Stimulated activated CD4-positive, alpha-beta T cell treated with anti-CD3 and anti-CD28 coated beads, Interleukin-15, amount 100 ng/mL, for 24 hours (primary cell): ENCODE measurements at places on chromosomes 13 and 19.

DNA sequence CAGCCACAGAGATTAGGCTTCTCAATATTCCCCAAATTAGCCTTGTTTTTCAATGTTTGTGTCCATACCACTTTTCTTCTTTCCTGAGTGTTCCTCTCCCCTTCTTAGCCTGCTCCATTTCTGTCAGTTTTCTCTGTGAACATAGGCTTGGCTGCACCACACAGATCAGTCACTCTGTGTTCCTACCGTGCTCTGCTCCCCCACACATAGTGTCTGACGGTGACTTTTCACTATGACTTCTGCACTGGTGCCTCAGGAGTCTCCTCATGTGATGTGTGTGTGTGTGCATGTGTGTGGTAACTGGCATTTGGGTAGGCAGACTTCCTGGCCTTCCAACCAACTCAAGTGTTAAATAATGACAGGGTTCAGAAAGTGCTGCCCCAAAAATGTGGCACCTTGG, 47.9 kb upstream of the MYCBP2 start:
- DNase-seq: no peak

DNA sequence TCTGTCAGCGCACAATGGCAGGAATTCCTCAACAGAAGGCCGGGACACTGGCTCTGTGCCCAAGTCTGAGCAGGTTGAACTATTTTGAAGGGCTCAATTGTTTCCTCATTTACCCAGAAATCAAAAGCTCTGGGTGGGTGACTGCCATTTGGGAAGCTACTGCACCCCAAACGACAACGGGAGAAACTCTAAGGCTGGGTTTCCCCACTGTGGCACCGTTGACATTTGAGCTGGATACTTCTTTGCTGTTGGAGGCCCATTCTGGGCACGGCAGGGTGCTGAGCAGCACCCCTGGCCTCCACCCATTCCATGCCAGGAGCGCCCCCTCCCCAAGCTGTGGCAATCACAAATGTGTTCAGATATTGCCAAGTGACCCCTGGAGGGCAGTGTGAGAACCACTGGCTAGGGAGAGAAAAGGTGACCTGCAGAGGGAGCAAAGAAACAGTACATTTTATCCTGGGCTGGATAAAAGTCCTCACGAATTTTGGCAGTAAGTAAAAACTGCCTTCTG, 62.5 kb downstream of the RFX2 start:
- no peak for DNase-seq

- DNase-seq: no peak
These were observed 545 bp upstream of the ISYNA1 start for GRCh38 chr19:18438331-18439024.

- DNase-seq: peak; percentile 64
These were observed 15.2 kb upstream of the EHD2 start for GRCh38 chr19:47697863-47698609.

DNA sequence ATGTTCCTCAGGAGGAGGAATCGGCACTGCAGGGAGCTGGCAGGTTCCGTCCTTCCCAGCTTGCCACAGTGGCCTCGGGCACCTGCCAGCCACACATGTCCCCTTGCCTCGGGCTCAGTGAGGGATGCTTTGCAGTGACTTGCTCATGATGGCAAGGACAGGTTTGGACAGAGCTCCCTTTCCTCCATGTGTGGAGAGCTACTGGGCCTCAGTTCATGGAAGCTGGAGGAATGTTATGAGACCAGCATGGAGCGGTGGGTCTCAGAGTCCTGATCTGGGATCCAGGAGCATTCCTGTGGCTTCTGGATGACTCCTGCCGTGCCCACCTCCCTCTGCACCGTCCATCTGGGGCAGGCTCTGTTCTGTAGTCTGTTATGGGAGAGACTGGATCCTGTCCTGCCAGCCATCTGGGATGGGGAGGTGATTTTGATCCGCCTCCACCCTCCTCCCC, 59.2 kb downstream of the SIPA1L3 start:
- no peak for DNase-seq

GRCh38 chr13:76917095-76917494, 30.9 kb upstream of the KCTD12 start:
- DNase-seq: no peak

GRCh38 chr13:50494138-50494537, 349.4 kb downstream of the DLEU7 start:
- no peak for DNase-seq

- peak; percentile 7 for DNase-seq
These were observed at the start of gene FREM2 for GRCh38 chr13:38686577-38687245. Gene FREM2, plus strand, starts transcription at chr13:38687077. Its CDS starts 268 bp downstream, at chr13:38687345.

DNA sequence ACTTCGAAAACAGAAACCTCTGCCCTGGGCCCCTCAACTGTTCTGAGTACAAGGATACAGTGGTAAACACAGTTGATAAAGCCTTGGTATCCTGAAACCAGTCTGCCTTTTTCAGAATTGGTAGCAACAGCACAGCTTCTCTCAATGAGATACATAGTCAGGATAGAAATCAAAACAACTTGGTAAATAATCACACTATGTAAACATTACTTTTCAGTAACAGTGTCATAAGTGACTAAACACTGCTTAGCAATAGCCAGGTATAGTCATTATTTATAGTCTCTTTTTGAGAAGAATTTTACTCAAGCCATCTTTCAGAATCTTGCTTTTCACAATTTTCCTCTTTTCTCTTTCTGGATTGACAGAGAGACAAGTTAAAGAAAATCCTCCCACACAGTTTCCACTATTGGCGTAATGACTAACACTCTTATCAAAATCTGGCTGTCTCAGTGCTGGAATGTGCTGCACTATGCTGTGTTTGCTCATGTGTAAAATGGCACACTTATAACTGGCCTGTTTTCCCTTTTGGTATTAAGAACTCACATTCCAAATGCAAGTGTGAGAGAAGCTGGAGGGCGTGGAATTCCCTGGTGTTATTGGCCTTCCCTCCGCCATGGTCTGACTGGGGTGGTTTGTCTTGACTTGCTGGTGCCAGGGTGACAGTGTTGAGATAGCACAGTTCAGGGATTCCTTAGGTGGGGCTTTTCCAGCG, 368.8 kb downstream of the TDRD3 start:
- no peak for DNase-seq

DNA sequence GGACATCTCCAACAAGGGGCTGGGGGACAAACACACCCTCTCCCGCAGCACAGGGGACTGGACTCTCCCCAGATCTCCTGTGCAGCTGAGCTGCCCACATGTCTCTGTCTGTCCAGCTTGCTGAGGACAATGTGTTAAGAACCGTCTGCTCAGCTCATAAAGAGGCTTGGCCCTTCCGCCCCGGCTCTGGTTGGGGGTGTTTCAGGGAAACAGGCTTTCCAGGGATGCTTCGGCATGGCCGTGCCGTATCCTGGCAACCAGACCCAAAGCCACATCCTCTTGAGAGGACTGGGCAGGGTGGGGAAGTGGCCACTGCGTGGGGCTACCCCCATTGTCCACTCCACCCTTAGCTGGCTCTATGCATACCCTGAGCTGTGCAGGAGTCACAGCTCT, 41.1 kb upstream of the CHST8 start:
- no peak for DNase-seq

DNA sequence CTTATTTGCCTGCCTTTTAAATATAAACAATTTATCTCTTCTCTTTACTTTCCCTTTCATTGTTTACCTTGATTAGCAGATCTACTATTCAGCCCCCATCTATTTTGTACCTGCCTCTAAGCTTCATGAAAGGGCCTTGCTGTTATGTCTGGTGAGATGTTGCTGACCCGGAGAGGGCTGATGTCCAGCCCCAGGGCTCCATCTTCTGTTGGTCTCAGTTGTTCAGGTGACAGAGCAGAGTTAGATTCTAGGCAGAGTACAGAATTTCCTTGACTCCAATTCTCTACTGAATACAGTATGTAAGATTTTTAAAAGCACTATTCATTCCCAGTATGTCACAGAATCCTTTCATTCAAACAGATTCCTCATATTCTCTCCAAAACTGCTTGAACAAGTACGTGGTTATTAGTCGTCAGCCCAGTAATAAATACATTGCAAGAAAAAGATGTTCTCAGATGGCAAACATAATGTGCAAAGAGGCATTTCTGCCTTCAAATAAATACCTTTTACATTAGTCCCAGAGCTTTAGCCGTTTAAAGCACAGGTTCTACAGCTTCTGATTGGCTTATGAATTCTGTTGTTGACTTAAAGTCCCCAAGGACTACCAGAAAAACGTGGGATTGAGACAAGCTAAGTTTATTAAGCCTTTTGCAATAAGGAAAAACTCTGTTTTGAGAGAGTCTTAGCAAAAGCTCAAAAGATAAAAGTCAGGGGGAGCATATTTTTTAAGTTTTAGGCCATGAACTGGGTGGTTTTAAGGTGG, 159.1 kb downstream of the GPC5 start:
- no peak for DNase-seq

GRCh38 chr19:46862503-46862834, 1.7 kb downstream of the ARHGAP35 start:
- no peak for DNase-seq
